PC-3 (cell line): ENCODE measurements at places on chromosomes 7 and 10. TPM values are rescaled to one million over a fixed set of nuclear protein-coding genes. Genes with fewer than 3 reads are reported as not detected.
A peak's percentile ranks its signal among the peaks of the same experiment; 100 is the strongest.

DNA sequence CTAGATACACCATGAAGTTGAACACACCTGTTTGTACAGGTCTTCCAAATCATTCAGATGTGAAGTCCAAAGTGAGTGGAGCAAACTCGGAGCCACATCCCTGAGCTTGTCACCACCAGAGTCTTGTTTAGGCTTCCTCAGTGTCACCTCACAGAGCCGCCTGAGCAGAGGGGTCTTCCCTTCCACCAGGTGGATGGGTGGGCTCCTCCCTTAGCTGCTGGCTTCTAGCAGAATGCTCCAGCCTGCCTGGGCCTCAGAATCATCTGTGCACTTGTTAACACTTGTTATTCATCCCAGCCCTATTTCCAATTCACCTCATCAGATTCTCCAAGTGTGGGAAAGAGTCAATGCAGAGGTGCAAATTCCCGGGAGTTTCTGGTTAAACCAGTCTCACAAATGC lies 32.5 kb downstream of the C10orf71 start:
- H3K36me3 ChIP-seq, result no peaks in the 10 kb centered on the region
- H3K27me3 ChIP-seq, result peaks cover 67% of the 10 kb centered on the region
- no peaks in the 10 kb centered on the region for H3K4me1 ChIP-seq
- H3K27ac ChIP-seq, result no peak overlapping the region
- no peak for DNase-seq

The GRK5 gene
- total RNA-seq, result 4.5 and 5.0 TPM in 2 replicates

GRCh38 chr7:40425696-40426095 lies 290.9 kb downstream of the SUGCT start:
- H3K4me1 ChIP-seq, result peaks cover 3% of the 10 kb centered on the region; the same call in 1 of the 2 replicates
- no peaks in the 10 kb centered on the region for H3K27me3 ChIP-seq
- DNase-seq, result no peak

DNA sequence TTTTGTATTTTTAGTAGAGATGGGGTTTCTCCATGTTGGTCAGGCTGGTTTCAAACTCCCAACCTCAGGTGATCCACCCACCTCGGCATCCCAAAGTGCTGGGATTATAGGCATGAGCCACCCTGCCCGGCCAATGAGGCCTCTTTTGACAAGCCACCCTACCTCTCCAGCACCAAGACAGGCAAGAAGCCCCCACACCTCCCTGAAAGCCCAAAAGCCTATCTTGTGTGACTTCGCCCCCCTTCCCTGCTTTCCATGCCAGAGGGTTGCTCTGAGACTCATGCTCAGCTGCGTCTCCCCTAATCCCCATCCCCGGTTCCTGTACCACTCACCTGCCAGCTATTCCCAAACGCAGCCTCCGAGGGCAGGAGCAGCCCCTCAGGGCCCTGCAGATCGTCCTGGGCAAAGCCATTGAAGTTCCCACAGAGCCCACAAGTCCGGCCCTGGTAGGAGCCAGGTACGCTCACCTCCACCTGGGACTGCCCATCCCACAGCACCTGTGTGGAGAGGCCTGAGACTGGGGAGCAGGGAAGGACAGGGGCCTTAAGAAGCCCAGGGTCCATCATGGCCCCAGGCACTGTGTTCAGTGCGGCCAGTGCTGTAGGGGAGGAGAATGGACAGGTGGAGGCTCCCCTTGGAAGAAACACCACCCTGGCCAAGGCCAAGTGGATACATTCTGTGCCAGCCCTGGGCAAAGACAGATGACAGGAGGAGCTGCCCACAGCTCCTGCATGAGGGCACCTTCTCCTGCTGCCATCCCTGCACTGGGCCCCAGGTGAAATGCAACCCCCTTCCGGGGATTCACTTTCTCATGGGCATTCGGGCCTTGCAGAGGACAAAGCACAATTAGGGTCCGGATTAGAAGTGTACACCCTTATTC lies 15.8 kb downstream of the ATP6V1F start:
- no peaks in the 10 kb centered on the region for H3K36me3 ChIP-seq
- no peak for DNase-seq
- H3K4me1 ChIP-seq, result peaks cover 15% of the 10 kb centered on the region
- no peak overlapping the region for H3K27ac ChIP-seq
- no peak overlapping the region for H3K4me3 ChIP-seq

The GPR85 gene
- not detected in 2 replicates for total RNA-seq

- no peaks in the 10 kb centered on the region for H3K4me1 ChIP-seq
- H3K27ac ChIP-seq, result no peak overlapping the region
- no peaks in the 10 kb centered on the region for H3K36me3 ChIP-seq
These were observed 136.6 kb downstream of the CALN1 start for GRCh38 chr7:72275382-72276070.

DNA sequence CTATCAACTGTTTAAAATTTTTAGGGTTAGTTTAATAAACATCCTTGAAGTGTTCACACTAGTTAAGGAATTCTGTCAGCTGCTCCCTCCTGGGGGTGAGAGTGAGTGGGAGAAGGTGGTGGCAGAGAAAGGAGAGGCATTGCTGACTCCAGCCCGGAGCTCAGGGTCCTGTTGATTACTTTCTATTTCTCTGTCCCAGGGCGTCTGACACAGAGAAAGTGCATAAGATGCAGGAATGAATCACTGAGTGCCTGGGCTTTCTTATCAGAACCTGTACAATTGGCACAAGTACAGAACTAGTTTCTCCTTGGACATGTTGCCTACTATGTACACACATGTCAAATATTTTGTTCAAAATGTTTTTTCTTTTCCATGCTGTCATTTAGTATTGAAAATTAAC lies 410.8 kb upstream of the COBL start:
- H3K36me3 ChIP-seq, result no peaks in the 10 kb centered on the region
- no peaks in the 10 kb centered on the region for H3K4me1 ChIP-seq
- no peaks in the 10 kb centered on the region for H3K27me3 ChIP-seq
- no peak for DNase-seq
- no peak overlapping the region for H3K4me3 ChIP-seq

- no peaks in the 10 kb centered on the region for H3K36me3 ChIP-seq
- no peaks in the 10 kb centered on the region for H3K27me3 ChIP-seq
- no peaks in the 10 kb centered on the region for H3K4me1 ChIP-seq
- H3K4me3 ChIP-seq, result no peak overlapping the region
These were observed 115.7 kb downstream of the ICA1 start for GRCh38 chr7:8146106-8146787.

- H3K27ac ChIP-seq, result no peak overlapping the region
- DNase-seq, result no peak
- peaks cover 3% of the 10 kb centered on the region; the same call in 1 of the 2 replicates for H3K4me1 ChIP-seq
- no peaks in the 10 kb centered on the region for H3K27me3 ChIP-seq
- no peak overlapping the region for H3K4me3 ChIP-seq
These were observed 21.6 kb upstream of the ZNF37A start for GRCh38 chr10:38072552-38072951.

The CPN1 gene
- not detected in 2 replicates for total RNA-seq

- no peak for DNase-seq
- no peak overlapping the region for H3K4me3 ChIP-seq
- H3K27ac ChIP-seq, result no peak overlapping the region
- peaks cover 9% of the 10 kb centered on the region for H3K4me1 ChIP-seq
These were observed 23.0 kb downstream of the GSDME start for GRCh38 chr7:24734306-24734705.

GRCh38 chr10:75743291-75743778 lies 311.9 kb downstream of the LRMDA start:
- no peak overlapping the region for H3K4me3 ChIP-seq
- H3K4me1 ChIP-seq, result no peaks in the 10 kb centered on the region
- no peak overlapping the region for H3K27ac ChIP-seq
- H3K36me3 ChIP-seq, result no peaks in the 10 kb centered on the region

DNA sequence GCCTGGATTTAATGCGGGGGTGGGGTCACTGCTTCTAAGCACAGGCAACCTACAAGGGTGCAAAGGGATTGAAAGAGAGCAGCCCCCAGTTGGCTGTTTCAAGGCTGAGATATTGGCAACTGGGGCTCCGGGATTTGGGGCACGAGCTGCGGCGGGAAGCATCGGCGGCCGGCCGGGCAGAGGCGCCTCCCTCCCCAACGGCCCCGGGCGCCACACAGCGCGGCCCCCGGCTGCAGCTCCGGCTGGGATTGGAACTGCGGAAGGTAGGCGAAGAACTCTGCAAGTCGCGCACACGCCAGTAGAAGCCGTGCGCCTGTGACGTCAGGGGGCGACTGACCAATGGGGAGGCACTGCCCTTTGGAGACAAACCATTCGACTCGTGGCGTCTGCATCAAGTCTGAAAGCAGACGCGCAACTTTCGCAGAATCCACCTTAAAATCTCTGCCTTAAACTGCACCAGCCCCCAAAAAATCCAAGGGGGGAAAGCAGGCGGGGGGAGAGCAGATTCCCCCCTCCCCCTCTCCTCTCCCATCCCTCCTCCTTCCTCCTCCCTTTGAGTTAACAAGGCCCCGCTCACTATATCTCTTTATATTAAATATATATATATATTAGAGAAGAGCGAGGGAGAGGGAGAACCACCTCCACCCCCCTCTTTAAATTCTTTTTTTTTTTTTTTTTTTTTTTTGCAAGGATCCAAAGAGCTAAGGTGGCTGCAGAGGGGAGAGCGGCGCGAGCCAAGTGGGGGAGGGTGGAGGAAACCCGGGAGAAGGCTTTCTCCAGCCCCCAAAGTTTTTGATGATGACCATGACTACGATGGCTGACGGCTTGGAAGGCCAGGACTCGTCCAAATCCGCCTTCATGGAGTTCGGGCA lies at the start of gene DLX6:
DLX6 (plus strand) TSS at position 371 of the 872 bp plus-strand sequence; CDS start at position 796, 425 bp downstream.
- no peak within 1 kb of the TSS for H3K27ac ChIP-seq
- no peak for DNase-seq
- no peaks in the 10 kb centered on the region for H3K36me3 ChIP-seq
- H3K27me3 ChIP-seq, result peaks cover 10% of the 10 kb centered on the region; the same call in 1 of the 2 replicates
- H3K4me3 ChIP-seq, result no peak within 1 kb of the TSS

GRCh38 chr7:150924369-150924781 lies 53.7 kb downstream of the KCNH2 start:
- H3K4me3 ChIP-seq, result no peak overlapping the region
- H3K27ac ChIP-seq, result no peak overlapping the region
- no peaks in the 10 kb centered on the region for H3K36me3 ChIP-seq
- no peak for DNase-seq

DNA sequence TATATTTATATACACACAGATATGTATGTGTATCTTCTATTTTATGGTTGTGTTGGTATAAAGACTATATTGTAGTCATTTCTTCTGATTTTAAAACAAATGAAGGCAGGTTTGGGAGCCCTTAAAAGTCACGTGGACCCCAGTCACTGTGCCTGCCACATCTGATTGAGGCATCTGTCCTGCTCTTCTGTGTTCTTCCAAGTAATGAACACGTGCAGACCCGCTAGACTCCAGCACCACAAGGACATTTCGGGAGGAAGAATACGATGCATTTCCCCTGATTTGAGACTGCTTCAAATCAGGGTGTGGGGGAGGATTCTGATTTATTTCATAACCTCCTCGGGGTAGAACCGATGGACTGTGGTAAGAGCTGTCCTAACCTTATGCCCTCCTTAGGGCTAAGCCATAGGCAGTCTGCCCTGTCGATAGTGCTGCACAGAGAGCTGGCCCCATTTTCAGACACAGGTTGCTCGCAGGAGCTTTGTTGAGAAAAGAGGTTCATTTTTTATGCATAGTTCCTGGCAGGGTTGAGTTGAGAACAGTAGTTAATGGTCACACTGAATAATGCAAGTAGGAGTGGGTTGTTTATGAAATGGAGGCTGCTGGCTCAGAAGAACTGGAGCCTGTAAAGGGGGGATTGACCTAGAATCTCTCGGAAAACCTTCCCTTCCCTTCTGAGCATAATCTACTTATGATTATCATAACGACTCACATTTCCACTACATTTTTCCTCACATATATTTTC lies 55.0 kb upstream of the C10orf120 start:
- H3K27me3 ChIP-seq, result peaks cover 13% of the 10 kb centered on the region
- no peak for DNase-seq
- no peak overlapping the region for H3K27ac ChIP-seq
- H3K4me1 ChIP-seq, result no peaks in the 10 kb centered on the region
- no peaks in the 10 kb centered on the region for H3K36me3 ChIP-seq
- no peak overlapping the region for H3K4me3 ChIP-seq

DNA sequence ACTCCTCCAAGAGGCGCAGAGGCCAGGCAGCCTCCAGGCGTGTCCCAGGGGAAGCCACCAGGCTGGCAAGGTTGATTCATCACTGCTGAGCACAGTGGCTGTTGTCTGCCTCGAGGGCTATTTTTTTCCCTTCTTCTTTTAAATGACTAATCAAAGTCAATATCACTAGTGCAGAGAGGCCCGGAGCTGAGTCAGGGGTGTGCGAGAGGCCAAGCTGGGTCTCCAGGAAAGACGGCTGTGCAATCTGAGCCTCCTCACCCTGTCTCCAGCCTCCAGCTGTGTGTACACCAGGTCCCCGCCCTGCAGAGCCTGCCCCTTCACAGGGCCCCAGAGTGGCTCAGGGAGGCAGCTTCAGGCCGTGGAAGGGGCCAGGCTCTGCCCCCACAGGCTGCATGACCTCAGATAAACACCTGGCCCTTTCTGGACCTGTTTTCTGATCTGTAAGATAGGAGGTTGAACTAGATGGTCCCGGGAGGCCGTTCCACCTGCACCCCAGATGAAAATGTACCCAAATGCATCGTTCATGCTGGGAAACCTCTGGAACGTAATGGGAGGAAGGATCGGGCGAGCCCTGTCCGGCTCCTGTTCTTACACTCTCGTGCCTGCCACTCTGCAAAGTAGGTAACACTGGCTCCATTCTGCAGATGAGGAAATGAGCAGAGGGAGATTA lies 3.7 kb downstream of the STX1A start:
- H3K4me3 ChIP-seq, result peak overlapping the region; percentile 95
- H3K36me3 ChIP-seq, result peaks cover 39% of the 10 kb centered on the region
- H3K27ac ChIP-seq, result peak overlapping the region; percentile 100
- H3K4me1 ChIP-seq, result peaks cover 53% of the 10 kb centered on the region

DNA sequence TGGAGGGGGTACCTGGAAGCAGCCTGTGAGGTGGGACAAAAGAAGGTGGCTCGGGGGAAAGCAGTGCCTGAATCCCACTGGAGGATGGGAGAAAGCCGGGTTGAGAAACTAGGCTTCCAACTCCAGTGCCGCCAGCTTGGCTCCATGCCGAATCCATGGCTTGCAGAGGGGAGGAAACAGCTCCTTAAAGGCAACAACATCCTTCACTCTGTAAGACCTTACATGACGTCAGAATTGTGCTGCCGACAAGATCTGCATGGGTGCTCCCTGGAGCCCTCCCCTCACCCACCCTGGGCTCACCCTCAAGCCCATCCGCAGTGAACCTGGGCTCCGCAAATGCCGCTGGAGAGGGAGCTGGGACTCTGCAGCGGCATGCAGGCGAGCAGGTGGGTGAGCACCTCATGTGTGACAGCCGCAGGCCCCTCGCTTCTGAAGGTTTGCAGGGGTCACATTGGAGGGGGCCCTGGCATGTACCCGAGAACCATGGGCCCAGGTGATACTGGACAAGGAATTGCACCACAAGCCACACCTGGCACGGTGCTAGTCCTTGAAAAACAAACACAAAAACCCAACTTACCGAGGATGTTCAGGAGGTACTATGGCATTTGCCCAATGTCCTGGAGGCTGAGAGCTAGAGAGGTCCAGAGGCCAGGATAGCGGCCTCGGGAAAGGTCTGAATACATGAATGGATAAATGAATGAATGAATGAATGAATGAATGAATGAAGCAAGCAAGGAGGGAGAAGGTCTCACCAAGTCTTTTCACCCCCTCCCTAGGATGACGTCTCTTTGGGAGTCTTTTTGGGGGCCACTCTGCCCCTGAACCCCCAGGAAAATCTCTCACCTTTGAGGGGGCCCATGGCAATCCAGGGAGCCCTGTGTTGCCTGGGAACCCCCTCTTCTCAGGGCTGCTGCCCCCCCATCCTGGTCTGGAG lies 238.6 kb upstream of the SHH start:
- H3K27me3 ChIP-seq, result no peaks in the 10 kb centered on the region; the same call in 1 of the 2 replicates
- DNase-seq, result no peak
- H3K4me1 ChIP-seq, result peaks cover 10% of the 10 kb centered on the region
- no peak overlapping the region for H3K4me3 ChIP-seq
